Stimulated activated CD4-positive, alpha-beta T cell treated with anti-CD3 and anti-CD28 coated beads, Interleukin-1b, Interleukin-23, amount 100 ng/mL, for 48 hours (primary cell): ENCODE measurements at places on chromosomes 1 and 21.

GRCh38 chr1:231612393-231613089 lies 14.0 kb upstream of the DISC1 start:
- DNase-seq: peak; percentile 30

DNA sequence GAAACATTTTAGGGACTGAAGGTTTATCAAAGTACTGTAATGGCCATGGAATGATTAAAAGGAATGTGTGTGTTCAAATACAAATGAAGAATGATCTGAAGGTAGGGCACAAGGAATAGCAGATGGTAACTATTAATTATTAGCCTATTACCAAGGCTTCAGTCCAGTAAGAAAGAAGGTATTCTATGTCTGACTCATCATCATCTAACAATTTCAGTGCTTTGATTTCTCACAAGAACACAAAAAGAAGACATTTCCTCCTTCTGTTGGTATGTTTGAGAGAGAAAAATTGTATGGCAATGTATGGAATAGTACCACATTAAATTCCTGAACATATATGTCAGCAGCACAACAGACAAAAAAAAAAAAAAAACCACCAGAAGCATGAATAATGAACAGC lies 57.5 kb downstream of the TYW3 start:
- no peak for DNase-seq

GRCh38 chr21:16330082-16330907 lies 600.5 kb downstream of the USP25 start:
- no peak for DNase-seq

DNA sequence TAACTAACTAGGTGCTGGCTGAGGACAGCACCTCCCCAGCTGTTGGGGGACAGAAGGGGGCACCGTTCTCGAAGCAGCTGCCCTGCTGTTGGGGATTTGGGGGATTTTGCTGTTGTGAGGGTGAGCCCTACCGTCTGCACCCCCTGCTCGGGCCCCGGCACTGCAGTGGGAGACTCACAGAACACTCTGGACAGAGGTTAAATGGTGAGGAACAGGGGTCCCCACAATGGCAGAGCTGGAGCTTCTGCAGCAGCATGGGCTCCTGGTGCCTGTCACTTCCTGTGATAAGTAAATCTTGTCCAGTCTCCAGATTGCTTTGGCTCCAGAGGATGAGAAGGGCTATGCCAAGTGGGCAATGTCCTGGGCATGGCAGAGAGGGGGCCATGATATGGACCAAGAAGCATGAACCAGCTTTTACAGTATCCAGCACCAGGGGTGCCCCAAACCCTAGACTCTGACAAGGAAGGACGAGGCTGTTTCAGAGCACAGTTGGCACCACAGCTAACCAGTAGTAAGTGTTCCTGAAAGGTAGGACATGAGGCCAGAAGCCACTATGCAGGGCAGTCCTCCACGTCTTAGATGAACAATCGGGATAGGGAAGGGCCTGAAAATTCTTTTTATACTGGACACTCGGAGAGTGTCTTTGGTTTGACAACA lies 365.1 kb upstream of the VAMP3 start:
- no peak for DNase-seq

DNA sequence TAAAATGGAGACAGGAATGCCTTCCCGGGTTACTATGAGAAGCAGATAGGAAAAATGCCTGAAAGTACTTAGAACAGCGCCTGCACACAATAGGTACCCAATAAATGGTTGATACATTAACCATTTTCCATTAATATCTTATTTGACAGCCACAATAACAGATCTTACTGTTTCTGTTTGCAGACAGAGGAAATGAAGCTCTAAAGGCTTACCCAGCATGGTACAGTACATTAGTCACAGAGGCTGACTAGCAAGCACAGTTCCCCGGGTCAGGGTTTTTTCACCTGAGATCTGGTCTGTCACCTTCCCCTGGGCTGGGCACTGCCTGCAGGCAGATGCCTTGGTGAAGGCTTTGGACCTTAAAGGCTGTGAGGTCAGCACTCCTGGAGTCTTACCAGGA lies 2.9 kb downstream of the TRIM63 start:
- no peak for DNase-seq

GRCh38 chr1:239856067-239856466 lies 235.6 kb upstream of the FMN2 start:
- DNase-seq: no peak

- no peak for DNase-seq
These were observed 92.6 kb downstream of the ZNF281 start for GRCh38 chr1:200317236-200317635.

DNA sequence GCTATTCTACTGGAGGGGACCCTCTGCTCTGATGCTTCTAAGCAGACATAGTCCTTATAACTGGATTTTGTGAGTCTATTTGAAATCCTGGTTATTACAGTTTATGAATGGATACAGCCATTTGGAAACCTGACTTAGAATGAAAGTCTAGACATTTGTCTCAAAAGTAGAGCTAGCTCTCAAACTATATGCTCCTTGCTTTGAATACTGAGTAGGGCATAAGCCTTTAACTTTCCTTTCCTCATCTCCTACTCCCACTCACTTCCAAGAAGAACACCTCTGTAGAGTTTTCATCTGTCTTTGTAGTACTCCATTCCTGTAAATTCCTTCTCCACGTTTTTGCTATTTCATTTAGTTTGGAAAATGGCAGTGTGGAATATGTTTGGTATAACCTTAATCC lies 9.0 kb upstream of the ARID1A start:
- DNase-seq: no peak

DNA sequence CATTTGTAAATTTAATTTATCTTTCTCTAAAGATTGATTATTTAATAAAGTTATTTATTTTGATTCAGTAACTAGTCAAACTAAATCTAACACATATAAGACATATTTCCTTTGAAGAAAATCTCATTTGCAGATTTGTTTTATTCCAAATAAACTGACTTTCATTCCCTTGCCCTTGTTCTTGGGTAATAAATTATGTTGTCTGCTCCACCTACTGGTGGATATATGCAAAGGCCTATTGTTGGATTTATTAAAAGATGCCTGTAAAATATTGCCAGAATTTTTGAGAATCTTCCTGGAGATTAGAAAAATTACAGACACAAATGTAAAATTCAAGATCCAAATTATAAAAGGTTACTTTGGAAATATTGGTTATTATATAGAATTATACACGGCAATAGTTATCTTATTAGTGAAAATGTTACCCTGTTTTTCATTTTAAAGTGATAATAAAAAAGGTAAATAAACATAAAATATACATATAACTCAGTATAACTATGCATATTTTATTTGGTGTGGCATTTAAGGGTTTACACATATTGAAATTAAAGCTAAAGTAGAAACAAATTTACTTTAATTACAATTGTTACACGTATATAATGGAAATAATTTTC lies 116.1 kb downstream of the SPATA17 start:
- DNase-seq: no peak
